Naive thymus-derived CD8-positive, alpha-beta T cell (primary cell): ENCODE measurements at places on chromosomes 13 and 19.

DNA sequence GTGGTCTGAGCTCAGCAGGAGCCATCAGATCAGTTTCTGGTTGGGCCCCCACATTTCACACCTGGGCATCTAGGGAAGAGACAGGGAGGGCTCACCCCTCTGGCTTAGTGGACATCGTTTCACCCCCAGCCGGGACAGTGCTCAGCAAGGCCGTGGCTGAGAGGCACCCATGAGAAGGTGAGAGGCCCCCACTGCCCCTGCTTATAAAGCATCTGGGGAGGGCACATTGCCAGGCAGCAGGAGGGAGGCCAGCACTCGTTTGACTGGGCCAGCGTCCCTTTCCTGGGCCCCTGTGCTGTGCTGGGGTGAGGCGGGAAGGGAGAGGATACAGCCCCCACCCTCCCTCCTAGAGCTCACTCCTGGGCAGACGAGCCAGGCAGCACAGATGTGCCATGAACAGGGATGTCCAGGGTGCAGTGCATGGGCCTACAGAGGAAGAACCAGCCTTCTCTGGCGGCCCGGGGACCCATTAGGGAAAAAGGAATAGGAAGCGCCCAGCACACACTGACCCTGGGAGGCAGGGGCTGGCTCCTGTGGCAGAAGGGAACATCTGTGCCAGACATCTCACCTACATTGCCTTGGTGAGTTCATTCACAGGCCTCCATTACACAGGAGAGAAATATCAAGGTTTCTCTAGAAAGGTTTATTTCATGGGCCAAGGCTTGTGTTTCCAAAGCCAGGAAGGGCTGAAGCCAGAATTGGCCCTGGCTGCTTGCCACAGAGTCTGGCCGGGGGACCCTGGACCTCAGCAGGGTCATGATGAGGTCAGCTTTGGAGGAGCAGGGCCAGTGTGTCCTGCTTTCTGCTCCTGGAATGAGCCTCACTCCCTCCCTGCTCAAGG is 7.7 kb downstream of the AP1M1 start:
- DNase-seq: no peak

GRCh38 chr19:6744381-6745301 is 5.2 kb downstream of the TRIP10 start:
- DNase-seq: no peak

DNA sequence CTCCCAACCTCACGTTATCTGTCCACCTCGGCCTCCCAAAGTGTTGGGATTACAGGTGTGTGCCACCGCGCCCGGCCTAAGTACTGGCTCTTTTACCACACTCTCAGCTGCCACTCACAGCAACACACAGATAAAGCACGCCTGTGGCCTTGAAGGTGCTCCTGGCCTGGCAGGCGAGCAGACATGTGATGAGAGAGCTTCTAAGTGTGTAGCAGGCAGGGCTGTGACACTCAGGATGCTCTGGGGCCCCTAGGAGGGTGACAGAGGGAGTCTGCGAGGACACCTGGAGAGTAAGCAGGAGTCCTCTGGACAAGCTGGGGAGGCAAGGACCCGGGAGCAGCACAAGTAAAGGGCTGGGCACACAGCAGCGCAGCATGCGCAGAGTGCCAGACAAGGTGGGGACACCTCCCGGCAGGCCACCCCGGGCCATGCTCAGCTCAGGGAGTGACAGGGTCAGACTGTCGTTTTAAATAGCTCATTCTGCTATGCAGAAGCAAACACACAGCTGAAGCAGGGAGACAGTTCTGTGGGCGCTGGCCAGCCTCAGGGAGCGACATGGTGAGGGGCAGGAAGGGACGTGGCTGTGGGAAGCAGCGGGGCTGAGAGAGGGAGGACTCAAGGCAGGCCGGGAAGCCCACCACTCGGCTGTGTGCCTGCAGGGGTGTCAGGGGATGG is 26.5 kb downstream of the MED26 start:
- no peak for DNase-seq

- peak; percentile 54 for DNase-seq
Observed at GRCh38 chr13:114263578-114263977, 17.8 kb upstream of the UPF3A start.

- DNase-seq: peak; percentile 8
Observed at GRCh38 chr13:33743438-33744368, 74.2 kb upstream of the RFC3 start.

- DNase-seq: no peak
Observed at GRCh38 chr13:110103534-110103933, 203.4 kb downstream of the COL4A1 start.

DNA sequence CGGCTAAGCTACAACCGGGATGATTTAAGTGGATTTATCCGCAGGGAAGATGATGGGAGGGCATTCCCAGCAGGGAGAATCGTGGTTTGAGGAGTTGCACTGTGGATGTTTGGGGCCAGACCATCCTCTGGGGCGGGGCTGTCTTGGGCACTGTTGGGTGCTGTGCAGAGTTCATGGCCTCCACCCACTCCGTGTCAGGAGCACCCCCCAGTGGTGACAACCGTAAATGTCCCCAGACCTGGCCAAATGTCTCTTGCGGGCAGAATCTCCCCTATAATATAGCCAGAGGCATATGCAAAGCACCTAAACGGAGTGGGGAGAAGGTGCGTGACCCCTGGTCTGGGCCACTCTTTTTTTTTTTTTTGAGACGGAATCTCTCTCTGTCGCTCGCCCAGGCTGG is 40.2 kb downstream of the SMIM24 start:
- DNase-seq: peak; percentile 49

DNA sequence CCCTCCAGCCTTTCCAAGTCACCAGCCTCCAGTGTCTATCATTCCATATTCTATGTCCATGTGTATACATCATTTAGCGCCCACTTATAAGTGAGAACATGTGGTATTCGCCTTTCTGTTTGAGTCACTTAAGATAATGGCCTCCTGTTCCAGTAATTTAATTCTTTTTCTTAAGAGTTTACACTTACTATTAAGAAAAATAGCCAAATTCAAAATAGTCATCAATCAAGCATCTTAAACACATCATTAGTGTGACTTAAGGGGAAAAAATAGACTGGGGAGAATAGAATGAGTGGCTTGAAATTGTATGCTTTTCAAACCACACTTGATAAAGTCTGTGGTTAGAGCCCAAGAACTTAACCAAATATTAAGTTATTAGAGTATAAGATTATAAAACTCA is 248.0 kb downstream of the MAB21L1 start:
- no peak for DNase-seq

DNA sequence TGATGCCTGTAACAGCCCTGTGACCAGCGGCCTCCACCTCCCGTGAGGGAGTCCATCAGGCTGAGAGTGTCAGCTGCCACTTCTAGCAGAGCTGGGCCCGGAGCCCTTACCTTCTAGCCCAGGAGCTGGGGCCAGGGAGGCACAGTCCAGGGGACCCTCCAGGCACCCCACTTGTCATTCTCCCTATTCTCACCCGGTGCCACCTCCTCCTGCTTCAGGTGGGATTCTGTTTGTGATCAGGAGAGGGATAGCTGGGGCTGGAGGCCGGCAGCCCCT is 4.1 kb downstream of the RASA3 start:
- no peak for DNase-seq

GRCh38 chr19:35107545-35107944 is 8.1 kb upstream of the FXYD3 start:
- no peak for DNase-seq

GRCh38 chr13:28533125-28533436 is 38.2 kb upstream of the FLT1 start:
- DNase-seq: no peak

DNA sequence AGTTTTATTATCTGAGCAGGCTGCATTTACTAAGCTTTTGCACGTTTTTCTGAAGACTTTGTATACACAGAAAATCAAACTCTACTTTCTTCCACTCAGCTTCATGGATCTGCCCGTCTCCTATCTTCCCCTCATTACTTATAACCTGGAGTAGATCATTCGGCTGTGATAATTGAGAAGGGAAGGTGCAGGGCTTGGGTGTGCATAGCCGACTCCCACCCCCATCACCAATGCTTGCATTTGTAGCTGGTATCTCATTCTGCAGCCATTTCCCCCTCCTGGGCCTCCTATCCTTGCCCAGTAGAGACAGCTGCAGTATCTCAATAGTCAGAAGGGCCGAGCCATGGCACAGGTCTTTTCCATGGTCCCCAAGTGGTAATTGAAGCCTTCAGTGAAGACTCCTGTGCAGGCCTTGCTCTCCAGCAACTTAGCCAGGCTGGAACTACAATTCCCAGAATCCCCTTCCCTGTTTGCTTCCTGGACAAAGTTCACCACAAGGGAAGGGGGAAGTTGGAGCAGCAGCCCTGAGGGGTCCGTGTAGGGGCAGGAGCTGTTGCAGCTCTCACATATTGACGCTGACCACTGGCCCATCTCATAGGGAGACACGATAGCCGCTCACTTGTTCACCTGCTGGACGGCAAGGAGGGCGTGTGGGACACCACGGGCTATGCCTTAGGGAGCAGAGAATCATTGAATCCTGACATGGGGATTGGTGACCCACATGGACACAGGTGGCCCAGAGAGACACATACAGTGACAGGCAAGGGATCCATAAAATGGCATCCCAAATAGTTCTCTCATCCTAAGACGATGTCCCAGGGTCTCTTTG is 2.1 kb upstream of the SIGLEC8 start:
- DNase-seq: no peak

DNA sequence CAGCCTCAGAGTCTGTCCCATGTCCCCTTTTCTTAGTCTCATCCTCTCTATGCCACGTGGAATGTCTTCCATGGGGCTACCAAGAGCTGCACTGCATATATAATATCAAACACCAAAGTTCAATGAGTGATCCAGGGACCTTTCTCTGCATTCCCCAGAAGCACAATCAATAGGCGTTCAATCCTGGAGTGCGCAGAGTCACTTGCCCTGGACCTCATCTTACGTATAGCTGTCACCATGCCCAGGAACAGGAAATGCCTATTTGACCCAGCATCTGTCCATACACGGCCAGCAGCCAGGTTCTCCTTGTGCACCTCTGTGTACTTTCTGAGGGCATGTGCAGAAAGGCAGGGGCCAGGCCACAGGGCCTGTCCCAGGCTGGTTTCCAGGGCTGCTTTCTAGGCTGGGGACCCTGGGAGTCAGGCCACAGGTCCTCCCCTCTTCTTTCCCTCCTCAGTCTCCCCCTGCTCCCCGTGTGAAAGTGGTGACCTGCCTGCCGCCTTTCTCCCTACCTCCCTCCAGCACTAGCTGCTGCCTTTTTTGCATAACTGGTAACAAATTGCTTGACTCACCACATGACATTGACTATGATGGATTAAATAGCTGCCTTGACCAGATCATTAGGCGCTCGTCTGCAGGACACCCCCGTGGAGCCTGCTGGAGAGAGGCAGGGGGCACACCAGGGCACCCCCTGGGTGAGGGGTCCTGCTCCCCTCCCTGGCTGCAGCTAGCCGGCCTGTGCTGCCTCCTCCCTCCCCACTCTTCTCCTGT is 222.0 kb downstream of the ZNF536 start:
- DNase-seq: no peak

DNA sequence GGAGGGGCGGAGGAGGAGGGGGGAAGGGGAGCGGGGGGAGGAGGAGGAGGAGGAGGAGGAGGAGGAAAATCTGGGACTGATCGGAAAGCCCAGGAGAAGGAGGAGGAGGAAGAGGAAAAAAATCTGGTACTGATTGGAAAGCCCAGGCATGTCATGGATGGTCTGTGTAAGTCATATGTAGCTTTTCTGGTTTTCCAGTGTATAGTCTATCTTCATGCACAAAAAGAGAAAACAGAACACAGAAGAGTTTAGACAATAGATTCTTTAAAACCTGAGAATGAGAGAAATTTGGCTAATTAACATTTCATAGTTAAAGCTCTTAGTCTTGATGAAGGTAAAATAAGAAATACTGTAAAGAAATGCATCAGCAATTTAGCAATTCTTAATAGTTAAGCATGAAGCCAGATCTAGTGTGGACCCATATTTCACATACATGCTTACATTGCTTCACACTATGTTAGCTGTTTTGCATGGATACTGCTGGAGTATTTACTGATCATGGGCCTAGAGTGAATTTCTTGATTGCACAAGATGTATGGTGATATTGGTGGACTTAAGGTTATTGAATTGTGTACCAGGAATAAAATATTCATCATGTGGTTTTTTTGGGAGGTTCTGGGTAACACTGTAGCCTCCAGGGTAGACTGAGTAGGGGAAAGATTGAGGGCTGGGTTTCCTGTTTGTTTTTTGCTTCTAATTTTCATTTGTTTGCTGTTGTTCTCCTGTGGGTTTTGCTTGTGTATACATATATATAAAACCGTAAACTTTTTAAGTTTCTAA is 41.4 kb downstream of the SUCLA2 start:
- DNase-seq: no peak

DNA sequence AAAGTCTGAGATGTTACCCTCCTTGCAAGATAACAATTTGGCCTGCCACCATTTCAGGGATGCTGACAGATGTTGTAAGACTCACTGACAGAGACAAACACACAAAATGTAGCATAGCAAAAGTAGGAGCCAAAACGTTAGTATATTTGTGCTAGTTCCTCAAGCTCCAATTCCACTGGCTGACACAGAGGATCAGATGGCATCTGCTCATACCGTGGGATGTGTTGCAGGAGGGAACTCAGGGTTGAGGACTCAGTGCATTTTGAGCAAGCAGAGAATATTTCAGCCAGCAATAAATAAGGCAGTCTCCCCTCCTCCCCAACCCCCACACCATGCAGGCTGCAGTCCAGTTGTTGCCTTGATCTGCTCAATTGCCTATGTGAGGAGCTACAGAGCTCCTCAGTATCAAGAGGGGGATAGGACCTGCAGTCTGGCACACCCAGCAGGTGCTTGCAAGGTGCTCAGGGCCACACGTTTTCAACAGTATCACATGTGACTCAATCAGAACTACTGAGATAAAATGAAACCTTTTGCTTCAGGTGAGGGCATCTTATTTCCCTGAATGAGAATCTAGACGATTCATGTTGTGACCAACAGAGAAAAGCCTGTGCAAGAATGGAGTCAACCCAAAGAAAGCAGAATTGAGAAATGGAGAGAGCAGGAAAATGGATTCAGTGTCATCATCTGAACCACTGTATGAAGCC is 23.6 kb upstream of the LRCH1 start:
- DNase-seq: no peak

DNA sequence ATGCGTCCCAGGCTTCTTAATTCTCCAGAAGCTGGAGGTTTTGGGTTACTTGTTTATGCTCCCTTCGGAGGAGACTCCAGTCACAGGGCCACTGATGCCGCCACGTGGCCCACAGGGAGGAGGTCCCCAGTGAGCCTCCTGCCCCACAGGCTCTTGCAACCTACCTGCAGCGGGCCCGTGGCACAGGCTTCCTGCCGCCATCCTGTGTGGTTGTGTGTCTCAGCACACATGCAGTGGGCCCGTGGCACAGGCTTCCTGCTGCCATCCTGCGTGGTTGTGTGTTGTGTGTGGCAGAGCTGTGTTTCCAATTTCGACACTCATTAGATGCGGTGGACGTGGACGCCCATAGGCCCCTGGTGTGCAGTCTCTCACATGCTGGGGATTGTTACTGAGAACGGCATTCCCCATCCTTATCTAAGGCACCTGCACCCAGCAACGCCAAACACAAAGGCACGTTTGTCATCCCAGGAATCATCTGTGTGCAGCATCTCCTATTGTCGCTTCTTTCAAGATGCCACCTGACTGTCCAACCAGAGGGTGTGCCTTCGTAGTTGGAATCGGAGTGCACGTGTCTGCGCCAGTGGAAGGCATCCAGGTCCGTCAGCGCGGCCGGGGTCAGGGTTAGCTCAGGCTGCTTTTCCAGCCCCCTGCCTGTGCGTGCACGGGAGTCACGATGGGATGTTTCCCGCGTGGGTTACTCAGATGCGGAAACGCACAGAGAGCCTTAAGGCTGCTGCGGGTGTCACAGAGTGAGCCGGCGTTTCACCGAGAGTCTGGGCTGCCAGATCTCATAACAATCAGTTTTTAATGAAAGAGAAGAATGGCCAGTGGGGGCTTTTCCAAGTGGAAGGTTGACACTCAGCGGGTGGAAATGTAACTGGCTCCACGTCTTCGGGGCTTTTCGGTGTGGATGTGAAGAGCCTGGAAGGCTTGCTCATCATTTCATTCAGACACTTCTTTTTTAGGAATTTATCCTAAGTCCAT is 119.8 kb downstream of the ATP11A start:
- no peak for DNase-seq
